Stimulated activated CD4-positive, alpha-beta T cell treated with anti-CD3 and anti-CD28 coated beads, Interleukin-2, amount 100 ng/mL, for 48 hours (primary cell): ENCODE measurements at places on chromosomes 3 and 15.

DNA sequence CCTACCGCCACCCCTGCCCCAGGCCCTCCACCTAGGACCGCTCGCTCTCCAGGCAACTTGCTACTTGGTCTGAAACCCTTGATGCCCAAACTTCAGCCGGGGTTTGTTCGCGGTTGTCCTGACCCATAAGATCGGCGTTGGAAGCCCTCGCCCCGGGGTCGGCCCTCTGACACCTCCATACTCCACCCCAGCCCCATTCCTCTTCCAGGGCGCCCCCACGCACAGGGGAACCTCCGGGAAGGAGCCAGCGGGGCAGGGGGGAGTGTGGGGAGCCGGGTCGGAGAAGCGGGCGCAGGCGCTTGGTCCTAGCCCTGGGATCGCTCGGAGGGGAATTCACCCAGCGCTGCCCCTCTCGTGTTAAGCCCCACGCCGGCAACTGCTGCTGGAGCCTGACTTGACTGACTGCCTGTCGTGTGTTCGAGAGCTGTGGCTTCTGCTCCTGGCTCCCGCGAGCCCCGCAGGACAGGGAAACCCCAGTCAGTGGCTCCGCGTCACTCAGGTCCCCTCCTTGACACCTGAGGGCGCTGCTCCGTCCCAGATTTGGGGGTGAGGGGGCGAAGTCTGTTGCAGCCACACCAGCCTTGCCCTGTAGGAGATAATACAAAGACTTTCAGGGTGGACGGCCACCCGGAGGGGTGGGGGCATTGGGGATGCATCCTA, 675 bp downstream of the RYR3 start:
- no peak for DNase-seq

DNA sequence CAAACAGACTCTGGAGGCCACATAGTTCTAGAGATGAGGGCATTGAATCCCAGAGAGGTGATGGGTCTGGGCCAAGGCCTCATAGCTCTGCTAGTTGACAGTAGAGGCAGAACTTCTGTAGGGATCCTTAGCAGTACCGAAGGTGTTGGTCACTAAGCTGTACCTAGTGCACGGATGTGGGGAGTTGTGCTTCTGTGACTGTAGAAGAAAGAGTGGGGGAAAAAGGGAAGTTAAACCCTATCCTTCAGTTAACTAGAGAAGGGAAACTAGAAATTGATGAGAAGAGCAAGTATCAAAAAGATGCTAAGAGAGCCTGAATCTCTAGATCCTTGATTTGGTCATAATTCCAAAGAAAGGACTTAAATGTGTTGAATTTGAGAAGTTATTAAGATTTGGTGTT, 186.7 kb downstream of the NFKBIZ start:
- no peak for DNase-seq

- no peak for DNase-seq
Observed at GRCh38 chr3:12451481-12451880, 32.8 kb upstream of the TSEN2 start.

DNA sequence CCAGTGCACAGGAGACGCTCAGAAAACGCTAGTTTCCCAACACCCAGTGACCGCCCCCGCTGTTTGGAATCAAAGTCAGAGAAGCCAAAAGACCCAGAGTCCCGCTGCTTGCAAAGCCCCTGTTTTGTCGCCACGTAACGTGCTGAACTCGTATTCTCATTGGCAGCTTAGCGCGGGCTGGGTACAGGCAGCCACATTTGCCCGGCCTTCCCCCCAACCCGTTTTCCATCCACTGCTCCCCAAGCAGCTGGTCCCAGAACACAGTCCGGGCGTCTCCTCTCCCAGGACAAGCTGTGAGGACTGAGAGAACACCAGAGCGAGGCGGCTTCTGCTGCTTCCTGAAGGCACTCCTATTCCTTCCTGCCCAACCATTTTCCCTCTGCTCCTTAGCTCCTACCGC, 54.8 kb downstream of the RASGRF1 start:
- no peak for DNase-seq

GRCh38 chr3:157872902-157873301, 233.3 kb downstream of the SHOX2 start:
- no peak for DNase-seq

DNA sequence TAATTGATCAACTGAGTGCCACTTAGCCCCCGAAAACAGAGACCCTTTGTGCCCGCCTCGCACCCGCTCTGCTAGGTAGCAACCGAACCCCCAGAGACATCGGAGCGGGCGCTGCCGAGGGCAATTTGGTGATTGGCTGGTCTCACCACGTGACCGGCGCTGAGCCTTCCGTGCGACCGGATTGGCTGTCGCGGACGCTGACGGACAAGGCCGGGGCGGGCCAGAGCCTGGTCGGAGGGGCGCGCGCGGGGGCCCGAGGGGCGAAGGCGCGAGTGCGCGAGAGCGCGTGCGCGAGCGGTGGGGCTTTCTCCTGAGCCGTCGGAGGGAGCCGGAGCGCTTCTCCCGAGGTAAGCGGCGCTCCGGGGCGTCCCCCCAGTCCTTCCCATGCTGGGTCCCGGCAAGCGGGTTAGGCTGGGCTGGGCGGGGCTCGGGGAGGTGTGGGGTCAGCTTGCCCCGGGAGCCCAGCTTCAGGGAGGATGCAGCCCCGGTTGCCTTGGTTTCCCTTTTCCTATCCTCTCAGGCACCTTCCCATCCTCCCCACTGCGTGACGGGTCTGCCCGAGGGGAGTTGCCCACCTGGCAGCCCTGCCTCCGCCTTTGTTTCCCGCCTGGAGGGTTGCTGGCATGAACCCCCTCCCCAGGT, at the start of gene TMEM108:
Gene TMEM108, plus strand, starts transcription at position 303 of the 642 bp plus-strand sequence.
- peak; percentile 1 for DNase-seq

DNA sequence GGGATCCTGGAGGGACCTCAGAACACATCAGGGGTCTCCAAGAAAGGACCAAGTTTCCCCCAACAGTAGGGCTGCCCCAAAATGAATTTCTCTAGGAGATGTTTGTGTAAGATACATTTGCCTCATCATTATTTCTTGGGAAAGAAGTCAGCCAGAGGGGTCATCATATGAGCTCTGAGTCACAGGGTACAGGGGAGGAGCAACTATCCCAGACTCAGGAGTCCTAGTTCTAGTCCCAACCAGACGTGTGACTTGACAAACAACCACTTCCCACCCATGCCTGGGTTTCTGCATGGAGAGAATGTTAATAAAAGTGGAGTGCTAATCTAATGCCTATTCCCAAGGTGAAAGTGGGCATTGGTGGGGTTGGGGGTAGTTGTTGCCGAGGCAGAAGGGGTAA, 144.1 kb downstream of the ALDH1A2 start:
- DNase-seq = no peak

GRCh38 chr3:13241621-13242363, 168.6 kb upstream of the IQSEC1 start:
- DNase-seq = no peak

GRCh38 chr3:194129581-194130133, 6.3 kb upstream of the HES1 start:
- no peak for DNase-seq

GRCh38 chr3:183044547-183045229, 54.6 kb downstream of the MCCC1 start:
- no peak for DNase-seq

- DNase-seq = no peak
Observed at GRCh38 chr15:86649277-86649676, 569.6 kb downstream of the AGBL1 start.

GRCh38 chr3:188956839-188957489, 214.8 kb upstream of the TPRG1 start:
- no peak for DNase-seq

- DNase-seq = no peak
Observed at GRCh38 chr3:10950476-10951294, 41.9 kb upstream of the SLC6A1 start.

GRCh38 chr3:149620291-149621020, 37.4 kb downstream of the WWTR1 start:
- DNase-seq = no peak
